ENCODE measurements at places on chromosomes 3 and 15.

- DNase-seq = peak; percentile 85
These were observed 6.7 kb downstream of the ZDHHC3 start for GRCh38 chr3:44969154-44969827.

GRCh38 chr3:331881-332280 lies 135.3 kb downstream of the CHL1 start:
- DNase-seq = no peak

DNA sequence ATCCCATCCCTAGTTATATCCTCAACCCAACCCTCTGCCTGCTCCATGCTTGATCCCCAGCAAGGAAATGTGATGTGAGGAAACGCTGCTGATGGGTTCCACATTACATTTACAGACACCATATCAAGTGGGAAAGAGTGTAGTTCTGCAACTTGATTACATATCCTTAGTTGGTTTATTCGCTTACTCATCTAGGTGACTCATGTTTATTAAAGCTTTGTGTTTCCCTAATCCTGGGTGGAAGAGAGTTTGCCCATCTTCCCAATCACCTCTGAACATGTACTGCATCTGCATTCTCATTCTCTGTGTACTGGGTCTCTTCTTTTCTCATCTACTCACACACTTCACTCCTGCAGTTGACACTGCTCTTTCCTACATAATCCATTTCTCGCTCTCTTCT lies 91.7 kb upstream of the PDZRN3 start:
- no peak for DNase-seq

GRCh38 chr3:53843195-53844177 lies 2.7 kb downstream of the CHDH start:
- DNase-seq = no peak

DNA sequence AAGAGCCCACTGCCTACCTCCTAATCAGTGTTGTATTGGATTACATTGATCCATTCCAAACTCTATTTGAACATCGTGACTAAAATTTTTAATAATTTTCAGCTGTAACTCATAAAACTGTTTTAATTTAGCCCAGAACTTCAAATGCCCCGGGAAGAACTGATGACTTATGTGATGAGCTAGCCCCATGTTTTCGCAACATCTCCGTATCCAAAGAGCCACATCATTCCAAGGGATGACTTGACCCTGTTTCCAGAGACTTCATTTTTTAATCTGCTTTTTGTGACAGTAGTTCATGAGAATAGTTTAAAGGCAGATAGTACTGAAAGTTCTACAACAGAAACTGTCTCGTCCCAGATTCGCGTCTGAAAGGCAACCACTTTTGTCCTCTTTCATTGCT lies 97.4 kb downstream of the STAC start:
- no peak for DNase-seq

DNA sequence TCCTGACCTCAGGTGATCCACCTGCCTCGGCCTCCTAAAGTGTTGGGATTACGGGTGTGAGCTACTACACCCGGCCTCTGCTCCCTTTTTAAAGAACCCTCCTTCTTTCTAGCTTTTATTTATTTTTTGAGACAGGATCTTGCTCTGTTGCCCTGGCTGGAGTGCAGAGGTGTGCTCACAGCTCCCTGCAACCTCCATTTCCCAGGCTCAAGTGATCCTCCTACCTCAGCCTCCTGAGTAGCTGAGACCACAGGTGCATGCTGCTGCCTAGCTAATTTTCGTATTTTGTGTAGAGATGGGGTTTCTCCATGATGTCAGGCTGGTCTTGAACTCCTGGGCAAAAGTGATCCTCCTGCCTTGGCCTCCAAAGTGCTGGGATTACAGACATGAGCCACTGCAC lies 34.5 kb downstream of the TKT start:
- no peak for DNase-seq

DNA sequence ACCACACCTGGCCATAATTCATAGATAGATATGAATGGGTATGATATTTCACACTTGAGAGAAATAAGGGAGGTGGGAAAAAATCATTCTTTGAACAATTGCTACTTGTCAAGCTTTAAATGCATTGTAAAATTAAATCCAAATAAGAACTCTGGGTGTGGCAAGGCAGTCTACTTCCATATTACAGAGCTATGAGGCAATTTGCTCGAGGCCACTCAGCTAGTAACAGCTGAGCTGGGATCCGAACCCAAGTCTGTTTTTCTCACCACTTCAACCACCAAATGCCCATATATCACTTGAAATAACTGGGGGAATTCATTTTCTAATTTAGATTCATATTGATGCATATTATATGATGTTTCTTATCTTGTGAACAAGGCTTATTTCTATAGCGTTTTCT lies 482.2 kb upstream of the ADAMTS9 start:
- DNase-seq = no peak

DNA sequence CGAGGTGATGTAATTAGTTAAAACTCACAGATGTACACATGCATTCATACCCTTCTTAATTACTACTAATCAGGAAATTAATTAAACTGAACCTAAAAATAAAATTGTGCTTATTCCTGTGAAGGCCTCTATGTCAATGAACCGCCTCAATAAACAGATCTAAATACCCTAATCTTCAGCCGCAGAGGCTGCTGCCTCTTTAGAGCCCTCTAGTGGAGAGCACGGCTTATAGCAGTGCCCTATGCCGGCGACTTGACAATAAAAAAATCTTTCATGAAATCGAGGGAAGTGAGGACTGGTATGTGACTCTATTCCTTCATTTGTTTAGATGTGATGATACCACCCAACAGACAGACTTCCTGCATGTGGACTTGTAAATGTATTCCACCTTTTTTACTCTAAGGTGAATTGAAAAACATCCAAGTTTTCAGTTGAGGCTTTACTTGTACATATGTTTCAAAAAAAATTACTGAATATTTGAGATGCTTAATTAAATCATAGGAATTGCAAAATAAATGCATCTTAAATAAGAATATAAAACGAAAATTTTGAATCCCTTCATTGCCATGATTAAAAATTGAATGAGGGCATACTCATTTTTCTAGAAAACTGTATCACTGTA lies 8.3 kb upstream of the EPHA3 start:
- no peak for DNase-seq

DNA sequence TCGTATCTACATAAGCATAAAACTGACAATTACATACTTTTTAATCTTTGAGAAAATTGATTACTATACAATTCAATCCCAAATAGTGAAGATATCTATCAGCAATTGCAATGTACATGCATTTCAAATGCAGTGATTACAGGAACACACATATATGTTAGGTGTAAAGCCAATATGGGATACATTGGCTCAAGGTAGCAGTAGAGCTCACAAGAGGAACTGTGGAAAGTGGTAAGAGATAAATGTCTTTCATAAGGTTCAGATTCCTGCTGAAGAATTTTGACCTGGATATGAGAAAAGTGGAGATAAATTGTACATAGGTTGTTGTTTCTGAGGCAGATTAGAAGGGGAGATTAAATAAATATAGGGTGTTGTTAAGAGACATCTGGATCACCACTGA lies 1280.5 kb downstream of the OTOL1 start:
- DNase-seq = no peak

DNA sequence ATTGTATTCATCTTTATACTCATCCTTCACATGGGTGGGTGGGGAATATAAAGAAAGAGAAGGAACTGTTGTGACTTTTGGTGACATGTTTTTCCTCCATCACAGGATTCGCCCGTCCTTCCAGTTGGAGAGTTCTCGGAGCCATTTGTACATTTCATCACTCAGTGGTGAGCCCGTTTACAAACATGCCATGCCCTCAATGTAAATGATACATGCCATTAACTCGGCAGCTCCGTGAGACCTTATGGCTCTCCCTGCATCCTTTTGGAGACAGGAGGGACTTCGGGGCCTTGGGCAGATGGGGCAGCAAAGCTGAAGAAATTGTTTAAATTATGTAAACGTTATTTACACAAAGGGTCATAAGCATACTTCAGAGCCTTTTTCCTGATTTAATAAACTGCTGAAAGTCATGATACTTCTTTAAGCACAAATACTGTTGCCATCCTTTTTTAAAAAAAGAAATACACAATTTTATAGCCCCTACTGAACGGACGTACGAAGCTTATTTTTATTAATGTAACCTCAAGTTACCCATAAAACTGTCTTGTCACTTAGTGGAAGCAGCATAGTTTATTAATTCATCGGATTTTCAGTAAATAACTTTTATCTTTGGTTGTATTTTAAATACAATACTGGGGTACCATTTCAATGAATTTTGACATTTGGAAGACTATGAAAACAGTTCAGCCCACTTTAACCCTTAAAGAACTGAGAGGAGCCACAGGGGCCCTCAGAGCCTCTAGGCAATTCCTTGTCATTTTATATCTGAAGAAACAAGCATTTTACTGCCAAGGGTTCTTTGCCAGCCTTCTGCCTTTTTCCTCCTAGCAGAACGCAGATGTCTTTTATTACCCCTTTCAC lies 55.6 kb upstream of the SKOR1 start:
- no peak for DNase-seq
